ENCODE measurements at places on chromosomes 3 and 15.

DNA sequence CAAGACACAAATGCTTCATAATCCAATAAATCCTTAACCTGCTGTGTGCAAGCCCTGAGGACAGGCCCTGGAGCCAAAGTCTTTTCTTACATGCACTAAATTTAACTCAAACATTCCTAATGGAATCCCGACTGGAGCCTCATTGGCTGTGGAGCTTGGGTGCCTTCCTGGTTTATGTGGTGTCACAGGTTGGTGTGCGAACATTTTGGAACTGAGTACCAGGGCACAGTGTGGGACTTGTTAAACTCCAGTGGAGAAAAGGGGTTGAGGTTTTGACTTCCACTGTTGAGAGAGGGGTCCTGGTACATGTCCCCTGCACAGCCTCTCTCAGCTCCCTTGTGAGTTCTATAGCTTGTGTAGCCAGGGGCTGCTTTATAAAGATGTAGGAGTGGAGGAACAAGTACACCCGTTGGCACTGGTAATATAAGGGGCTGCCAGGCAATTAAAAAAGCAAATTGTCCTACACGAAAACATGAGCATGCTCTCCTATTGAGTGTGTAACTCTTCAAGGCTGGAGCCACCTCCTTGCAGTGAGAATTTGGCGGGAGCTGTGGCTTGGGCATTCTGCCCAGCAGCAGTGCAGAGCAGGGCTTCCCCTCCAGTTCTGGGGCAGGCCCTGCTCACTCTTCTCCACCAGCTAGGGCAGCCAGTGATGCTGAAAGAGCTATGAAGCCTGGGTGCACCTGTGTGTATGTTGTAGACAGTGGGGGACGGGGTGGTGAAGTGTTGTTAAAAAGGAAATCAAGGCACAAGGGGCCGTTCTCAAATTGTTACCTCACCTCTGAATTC lies 218.1 kb downstream of the CLSTN2 start:
- no peak for DNase-seq

GRCh38 chr3:186514296-186515002 lies 29.7 kb downstream of the CRYGS start:
- DNase-seq = no peak

DNA sequence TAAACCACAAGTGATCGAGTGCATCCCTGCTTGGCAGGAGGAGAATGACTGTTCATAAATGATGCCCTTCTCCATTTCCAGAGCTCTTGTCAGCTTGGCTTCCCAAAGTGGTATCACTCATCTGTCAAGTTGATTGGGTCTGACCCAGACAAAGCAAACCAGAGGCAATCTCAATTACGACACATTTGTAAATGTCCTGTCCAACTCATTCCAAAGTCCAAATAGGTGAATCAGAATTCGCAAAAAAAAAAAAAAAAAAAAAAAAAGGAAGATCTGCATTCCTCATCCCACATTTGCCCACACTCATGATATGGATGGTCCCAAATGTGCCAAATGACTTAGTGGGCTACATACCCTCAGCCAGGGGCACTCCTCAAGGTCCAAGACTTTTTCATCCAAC lies 91.9 kb downstream of the LRRC3B start:
- DNase-seq = no peak

DNA sequence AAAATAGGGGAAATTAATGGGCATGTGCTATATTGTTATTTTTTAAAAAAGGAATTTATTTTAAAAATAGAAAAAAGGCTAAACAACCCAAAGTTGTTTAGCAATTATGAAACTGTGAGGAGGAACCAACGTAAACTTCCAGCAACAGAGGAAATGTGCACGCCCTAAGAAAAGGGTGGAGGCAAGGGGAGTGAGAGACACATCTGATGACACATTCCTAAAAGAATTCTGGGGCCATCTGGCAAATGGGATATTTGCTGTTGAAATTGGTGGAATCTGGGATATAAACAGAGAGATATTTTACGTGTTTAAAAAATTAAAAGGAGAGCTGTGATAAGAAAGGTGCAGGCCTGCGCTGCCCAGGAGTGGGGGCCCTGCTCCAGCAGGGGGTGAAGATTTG lies 50.8 kb upstream of the MUC13 start:
- DNase-seq = no peak

- DNase-seq = no peak
These were observed 1.6 kb downstream of the TAGLN3 start for GRCh38 chr3:112000367-112000771.

DNA sequence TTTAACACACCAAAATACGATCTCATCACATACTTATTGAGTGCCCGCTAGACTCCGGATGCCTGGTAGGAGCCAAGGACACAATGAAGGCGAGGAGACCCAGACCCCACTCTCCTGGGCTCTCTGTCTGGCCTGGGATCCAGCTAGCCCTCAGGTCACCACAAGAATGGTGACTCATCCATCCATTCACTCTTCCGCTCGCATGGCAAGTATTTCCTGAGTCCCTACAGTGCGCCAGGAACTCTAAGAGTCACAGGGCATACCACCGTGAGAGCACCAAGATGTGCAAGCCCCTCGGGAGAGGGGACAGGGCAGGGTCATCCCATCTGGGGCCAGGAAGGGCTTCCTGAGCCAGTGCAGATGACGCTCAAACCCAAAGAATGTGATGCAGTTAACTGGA lies 101.6 kb upstream of the PRR20G start:
- DNase-seq = no peak

DNA sequence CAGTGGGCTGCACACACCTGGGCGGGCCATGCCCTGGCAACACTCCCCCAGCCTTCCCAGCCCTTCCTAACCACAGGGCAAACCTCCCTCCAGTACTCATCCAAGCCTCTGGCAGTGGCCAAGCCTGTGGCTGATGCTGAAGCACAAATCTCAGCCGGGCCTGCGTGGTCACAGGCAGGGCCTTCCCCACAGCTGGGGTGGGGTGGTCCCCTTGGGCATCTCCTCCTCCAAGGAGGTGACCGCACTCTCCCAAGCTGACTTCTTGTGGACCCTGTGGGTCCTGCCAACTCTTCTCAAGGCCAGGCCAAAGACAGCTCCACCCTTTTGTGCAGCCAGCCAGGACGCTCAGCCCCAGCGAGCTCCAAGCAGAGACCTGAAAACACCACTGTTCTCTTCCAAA lies 21.4 kb downstream of the GRAMD2A start:
- no peak for DNase-seq

DNA sequence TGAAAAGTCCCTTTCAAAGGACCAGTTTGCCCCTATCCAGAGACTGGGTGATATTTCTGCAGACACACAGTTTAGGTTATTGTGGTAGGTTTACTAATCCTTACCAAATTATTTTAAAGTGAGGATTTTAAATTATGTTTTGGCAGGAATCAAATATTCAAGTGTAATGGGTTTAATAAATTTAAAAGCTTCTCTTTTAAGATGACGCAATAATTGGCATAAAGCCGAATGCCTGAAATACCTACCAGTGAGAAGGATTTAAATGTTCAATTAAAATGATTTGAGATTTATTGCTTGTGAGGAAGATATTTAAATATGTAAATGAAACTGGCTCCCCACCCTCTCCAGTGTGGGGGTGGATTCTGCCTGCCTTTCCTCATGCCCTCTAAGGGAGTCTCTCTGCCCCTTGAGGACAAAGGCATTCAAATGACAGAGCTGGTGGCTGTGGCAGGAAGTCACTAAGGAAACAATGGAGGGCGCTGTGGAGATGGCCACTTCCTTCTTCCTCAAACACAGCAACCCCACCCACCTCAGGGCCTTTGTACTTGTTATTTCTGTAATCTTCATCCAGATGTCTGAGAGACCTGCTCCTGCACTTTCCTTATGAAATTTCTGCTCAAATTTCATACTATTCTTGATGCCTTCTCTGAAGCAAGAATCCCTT lies 131.7 kb downstream of the TNIK start:
- no peak for DNase-seq

Data from stimulated activated CD8-positive, alpha-beta memory T cell treated with anti-CD3 and anti-CD28 coated beads, Interleukin-7, amount 100 ng/mL, for 1 hour (primary cell).